Stimulated activated CD4-positive, alpha-beta T cell treated with anti-CD3 and anti-CD28 coated beads, Interleukin-15, amount 100 ng/mL, for 48 hours (primary cell): ENCODE measurements at places on chromosomes 13 and 19.

DNA sequence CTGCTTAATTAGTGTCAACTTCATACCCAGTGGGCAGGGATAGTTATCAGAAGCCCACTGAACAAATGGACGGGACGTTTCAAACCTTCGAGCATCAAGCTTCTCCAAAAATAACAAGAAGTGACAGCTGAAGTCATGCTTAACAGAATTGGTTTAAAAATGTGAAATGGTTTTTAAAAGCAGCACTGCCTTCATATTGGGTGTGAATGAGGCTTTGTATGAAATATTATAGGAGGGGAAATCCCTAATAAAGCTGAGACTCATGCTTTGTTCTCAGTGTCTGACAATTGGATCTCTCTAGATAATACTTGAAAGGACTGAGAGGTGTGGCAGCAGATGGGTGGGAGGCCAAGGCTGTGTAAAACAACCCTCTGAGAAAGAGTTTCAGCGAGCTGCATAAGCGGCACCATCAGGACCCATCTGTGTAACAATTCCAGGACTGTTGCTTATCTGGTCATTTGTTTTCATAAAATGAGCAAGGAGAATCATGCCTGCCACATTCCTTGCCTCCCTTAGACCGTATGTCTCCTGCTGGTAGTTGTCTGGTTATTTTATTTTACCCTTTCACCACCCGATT, 667.7 kb downstream of the DIAPH3 start:
- DNase-seq: no peak

- DNase-seq: no peak
Observed at GRCh38 chr19:33627962-33628839, 6.4 kb downstream of the CHST8 start.

GRCh38 chr13:36891752-36892151, 28.3 kb downstream of the SMAD9 start:
- no peak for DNase-seq

DNA sequence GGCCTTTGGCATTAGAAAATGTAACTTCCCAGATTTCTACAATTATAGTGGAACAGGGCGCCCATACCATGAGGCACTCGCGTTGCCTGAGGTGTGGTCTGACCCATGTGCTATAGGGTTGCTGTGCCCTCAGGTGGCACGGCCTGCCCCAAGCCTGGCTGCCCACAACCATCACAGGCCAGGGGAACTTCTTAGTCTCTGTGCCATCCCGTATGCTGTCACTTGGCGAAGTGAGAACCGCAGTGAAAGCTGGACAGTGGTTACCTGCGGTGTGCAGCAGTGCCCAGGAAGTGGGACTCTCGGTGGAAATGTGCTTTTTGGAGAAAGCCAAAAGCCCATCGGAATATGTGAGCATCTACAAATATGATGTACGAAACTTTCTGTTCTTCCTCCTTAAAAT, 88.2 kb upstream of the GPR183 start:
- no peak for DNase-seq

DNA sequence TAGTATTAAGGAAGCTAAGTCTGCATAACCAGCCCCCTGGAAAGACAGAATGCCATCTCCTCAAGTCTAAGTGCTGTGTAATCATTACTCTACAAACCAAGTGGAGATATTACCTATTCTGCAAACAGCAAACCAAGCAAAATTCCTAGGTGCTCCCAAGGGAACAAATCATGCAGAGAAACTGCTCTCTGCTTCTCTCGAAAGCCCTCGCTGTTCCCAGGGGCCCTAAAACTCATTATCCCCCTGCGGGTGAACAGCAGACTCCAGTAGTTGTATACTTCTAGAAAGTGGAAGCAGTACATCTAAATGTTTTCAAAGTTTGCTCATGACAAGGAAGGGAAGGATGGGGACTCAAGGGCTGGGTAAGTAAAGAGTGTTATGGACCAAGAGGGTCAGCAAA, 3.2 kb downstream of the DLEU7 start:
- DNase-seq: no peak

- DNase-seq: no peak
Observed at GRCh38 chr13:111342721-111343120, 22.3 kb downstream of the TEX29 start.

DNA sequence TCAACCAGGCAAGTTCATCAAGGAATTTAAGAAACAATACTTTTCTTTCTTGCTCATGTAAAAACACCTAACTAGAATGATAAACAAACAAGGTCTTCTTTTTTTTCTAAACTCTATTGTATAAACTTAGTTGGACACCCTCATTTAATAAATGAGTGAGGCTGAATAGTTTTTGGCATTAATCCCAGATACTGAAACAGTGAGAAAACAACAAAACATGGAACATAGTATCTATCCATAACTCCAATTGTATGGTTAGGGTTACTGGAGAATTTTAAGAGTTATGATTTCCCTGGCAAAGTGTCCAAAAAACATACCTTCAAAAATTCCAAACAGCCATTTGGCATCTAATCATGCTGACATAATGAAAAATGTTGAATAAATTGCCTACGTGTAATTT, 5.8 kb upstream of the POMP start:
- DNase-seq: no peak

- no peak for DNase-seq
Observed at GRCh38 chr19:12788042-12788681, 3.1 kb upstream of the JUNB start.

- no peak for DNase-seq
Observed at GRCh38 chr13:50626101-50626547, 217.4 kb downstream of the DLEU7 start.

DNA sequence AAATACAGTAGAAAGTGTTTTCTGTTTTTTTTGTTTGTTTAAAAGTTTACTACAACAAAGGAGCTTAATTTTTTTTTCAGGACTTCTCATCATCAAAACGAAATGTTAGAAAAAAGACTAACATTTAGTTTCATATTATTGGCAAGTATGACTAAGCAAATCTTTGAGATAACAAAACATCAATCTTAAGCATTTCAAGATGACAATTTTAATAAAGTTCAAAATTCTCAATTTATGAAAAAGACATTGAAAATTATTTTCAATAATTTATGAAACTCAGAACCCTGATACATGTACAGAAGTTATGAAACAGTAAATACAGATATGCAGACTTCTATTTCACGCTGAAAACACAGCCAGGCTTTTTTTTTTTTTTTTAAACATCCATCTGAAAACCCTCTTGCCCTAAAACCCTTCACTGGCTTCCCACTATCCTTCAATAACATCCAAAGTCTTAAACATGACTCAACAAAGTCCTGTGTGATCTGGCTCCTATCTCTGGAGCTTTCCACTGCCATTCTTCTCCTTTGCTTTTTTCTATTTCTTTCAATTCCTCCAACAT, 3.9 kb downstream of the RBM26 start:
- no peak for DNase-seq

- no peak for DNase-seq
Observed at GRCh38 chr13:80870186-80870585, 529.3 kb upstream of the SPRY2 start.

GRCh38 chr13:101623470-101624209, 171.2 kb downstream of the ITGBL1 start:
- no peak for DNase-seq

DNA sequence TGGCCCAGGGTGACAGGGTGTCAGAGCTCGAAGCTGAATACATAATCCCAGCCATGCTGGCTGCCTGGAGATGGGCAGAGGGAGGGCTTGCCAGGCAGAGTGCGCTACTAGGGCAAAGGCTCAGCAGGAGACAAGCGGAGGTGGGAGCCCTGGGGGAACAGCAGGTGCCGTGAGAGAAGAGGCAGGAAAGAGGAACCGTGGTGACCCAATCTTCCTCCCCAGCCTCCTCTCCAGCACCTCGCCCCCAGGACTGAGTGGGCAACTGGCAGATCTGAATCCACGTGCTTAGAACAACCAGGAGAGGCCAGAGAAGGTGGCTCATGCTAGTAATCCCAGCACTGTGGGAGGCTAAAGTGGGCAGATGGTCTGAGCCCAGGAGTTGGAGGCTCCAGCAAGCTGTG, 11.0 kb upstream of the CCL25 start:
- no peak for DNase-seq

DNA sequence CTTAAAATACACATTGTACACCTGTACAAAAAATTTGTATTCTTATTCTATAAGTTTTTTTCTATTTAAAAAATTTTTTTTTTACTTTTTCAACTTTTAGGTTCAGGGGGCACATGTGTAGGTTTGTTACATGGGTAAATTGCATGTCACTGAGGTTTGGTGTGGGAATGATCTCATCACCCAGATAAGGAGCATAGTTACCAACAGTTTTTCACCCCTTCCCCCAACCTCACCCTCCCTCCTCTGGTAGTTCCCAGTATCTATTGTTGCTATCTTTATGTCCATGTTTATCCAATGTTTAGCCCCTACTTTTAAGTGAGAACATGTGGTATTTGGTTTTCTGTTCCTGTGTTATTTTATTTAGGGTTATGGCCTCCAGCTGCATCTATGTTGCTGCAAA, 89.9 kb downstream of the CDK8 start:
- no peak for DNase-seq

GRCh38 chr13:50128428-50128931, 113.2 kb downstream of the KCNRG start:
- DNase-seq: no peak

GRCh38 chr13:44679597-44679996, 103.5 kb upstream of the TSC22D1 start:
- no peak for DNase-seq

DNA sequence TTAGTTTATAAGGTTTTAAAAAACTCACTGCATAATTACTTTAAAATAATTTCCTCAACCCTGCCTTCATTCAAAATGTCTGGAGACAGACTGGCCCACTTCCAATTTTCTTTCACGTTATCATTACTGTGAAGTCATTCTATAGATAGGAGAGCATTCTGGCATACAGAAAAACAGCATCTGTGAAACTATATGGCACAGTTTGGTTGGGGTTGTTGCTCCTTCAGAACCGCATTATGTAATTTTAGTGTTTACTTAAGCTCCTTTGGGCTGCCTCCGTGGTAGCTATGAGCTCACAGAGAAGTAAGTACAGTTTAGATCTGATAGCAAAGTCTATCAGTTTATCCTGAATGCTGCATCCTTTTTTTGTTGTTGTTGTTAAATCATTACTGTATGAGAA, 104.3 kb downstream of the KCNRG start:
- DNase-seq: no peak

DNA sequence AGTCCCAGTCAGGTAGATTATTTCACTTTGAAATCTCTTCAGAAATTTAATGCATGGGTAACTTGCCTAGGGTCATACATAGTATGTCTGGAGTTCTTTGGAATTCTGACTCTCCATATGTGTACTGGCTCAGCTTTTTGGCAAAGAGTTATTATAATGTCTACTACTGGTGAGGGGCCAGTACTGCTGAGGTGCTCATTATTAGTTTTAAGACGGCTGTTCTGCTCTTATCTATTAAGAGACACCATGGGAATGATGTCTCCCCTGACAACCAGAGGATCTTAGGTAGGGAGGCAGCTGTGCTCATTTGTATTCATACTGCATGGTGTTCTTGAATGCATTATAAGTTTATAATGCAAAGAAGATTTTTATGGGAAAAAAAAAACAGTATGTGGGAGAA, 184.1 kb downstream of the RGCC start:
- DNase-seq: no peak

DNA sequence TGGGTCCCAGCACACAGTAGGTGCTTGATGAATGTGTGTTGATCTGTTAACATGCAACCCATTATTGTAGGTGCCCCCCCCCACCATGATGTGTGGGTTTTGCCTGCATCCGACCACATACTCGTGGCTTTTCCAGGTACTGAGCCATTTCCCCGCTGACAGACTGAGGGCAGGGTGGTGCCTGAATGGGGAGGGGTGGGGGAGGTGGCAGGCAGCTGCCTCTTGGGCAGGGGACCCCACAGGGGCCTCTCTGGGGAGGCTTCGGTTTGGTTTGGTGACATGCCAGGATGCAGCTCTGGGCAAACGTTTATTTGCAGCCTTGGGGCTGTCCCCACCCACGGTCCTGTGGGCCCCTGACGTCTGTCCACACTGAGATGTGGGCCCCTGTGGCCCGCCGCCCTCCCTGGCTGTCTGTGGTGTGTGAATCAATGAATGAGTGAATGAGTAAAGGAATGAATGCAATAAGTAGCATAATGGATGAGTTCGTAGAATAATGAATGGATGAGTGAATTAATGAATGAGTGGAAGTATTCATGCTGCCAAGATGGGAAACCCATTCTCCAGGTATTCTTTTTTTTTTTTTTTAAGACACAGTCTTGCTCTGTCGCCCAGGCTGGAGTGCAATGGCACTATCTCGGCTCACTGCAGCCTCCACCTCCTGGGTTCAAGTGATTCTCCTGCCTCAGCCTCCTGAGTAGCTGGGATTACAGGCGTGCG, 9.0 kb upstream of the JUND start:
- peak; percentile 94 for DNase-seq

DNA sequence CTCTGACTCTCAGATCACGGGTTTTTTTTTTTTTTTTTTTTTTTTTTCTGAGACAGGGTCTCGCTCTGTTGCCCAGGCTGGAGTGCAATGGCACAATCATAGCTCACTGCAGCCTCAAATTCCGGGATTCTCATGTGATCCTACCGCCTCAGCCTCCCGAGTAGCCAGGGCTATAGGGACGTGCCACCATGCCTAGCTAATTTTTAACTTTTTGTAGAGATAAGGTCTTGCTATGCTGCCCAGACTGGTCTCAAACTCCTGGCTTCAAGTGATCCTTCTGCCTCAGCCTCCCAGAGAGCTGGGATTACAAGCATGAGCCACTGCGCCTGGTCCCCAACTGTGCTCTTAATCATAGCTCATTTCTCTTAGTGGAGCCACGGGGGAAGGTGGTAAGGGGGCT, 4.6 kb upstream of the GRAMD1A start:
- no peak for DNase-seq

DNA sequence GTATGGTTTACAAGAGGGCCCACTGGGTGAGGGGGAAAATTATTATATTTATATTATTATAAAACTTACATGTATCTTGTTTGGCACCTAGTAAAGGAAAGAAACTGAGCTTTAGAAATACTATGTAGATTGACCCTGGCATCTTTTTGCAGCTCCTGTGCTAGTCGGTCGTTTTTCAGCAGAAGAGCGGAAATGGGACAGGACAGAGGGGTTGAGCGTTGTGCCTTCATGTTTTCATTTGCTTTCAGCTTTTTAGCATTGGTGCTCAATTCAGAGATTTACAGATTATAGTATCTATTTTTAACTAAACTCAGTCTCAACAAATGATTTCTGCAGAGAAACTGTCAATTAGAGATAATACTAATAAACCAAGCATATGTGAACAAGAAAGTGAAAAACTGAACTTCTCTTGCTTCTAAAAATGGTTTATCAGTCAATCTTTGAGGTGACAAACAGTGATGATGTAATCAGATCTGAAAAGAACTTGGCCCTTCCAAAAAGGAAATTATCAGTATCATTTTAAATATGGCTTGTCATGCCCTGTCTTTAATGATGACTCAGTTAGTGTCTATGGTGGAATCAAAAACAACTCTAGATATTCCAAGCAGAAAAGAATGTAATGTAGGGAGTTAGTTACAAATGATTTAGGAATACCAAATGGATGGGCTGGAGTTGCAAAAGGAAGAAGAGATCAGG, 56.9 kb upstream of the KCTD4 start:
- no peak for DNase-seq
